ENCODE measurements at places on chromosomes 6 and 20. TPM values are rescaled to one million over a fixed set of nuclear protein-coding genes. Genes with fewer than 3 reads are reported as not detected.

Gene NOX3
- total RNA-seq = not detected

Gene RAD21L1
- total RNA-seq = not detected

Gene MUCL3
- not detected for total RNA-seq

Gene OR12D3
- not detected for total RNA-seq

Gene HCK
- total RNA-seq = 0.33 TPM

All from vein endothelial cell (primary cell).